ENCODE measurements at places on chromosomes 4 and X.

DNA sequence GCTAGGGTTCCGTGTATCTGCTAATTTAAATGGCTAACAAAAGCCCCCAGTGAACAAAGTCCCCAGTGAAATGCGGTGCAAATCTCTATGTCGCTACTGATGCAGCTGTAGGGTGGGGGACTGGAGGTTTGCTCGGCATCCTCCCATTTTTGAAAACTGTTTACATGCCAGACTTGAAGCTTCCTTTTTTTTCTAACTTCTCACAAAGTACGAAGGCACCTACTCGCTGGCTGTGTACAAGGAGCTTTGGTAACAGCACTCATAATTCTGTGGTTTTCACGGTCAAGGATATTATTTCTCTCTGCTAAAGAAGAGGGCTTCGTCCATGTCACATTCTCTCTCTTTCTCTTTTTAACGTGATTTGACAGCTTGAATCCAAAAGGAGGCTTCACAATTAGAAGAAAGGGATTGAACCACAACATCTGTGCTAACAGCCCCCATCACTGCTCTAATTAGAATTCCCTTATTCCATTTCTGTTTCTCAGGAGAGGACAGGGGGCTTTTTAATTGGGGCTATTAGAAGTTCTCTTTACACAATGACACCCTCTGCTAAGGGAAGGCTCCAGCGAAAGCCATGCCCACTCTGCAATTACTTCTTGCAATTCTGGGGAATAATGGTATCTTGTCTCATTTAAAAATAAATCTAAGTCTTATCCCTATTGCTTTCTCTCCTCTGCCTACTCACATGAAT lies 46.7 kb downstream of the TMEM156 start:
- DNase-seq, result peak; percentile 14

GRCh38 chrX:135389243-135389642 lies 32.5 kb upstream of the SMIM10L2A start:
- no peak for DNase-seq

GRCh38 chr4:151992332-151993154 lies 231.7 kb upstream of the GATB start:
- DNase-seq, result no peak

GRCh38 chr4:21001490-21001889 lies 301.2 kb downstream of the PACRGL start:
- DNase-seq, result no peak

GRCh38 chrX:31185884-31186283 lies 114.0 kb upstream of the FTHL17 start:
- DNase-seq, result no peak

DNA sequence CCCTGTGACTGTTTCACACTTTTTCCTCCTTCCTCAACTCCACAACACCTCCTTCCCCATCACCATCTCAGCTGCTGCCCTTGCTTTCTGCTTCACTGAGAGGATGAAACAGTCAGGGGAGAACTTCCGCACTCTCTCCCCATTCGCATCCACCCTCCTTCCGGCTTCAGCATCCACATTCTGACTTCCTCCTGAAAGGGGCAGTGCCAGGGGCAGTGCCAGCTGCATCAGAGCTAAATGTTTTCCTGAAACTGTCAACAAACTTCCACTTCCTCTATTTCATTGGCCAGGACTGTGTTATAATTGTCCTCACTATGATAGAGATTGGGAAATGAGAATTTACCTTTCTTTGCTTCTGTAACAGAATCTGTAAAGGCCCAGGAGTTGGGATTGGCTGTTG lies 18.2 kb upstream of the RASL11B start:
- DNase-seq, result peak; percentile 62

DNA sequence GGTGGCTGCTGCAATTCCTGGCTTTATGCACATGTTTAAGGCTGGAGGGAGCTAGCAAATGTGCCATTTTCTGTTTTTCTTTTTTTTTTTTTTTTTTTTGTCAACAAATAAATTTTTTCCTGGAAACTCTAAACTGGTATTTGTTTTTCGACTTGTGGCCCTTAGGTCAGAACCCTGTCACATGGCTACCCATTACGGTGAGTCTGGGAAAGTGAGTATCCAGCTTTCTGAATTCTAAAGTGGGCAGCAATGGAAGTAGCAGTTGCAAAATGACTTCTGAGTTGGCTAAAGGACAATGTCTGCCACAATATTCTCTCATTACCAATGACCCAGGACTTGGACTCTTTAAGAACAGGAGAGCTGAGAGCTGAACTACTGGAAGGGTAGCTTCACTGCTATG lies 225.1 kb upstream of the CENPE start:
- no peak for DNase-seq

GRCh38 chrX:72306851-72307645 lies 1.3 kb upstream of the CITED1 start:
- no peak for DNase-seq

DNA sequence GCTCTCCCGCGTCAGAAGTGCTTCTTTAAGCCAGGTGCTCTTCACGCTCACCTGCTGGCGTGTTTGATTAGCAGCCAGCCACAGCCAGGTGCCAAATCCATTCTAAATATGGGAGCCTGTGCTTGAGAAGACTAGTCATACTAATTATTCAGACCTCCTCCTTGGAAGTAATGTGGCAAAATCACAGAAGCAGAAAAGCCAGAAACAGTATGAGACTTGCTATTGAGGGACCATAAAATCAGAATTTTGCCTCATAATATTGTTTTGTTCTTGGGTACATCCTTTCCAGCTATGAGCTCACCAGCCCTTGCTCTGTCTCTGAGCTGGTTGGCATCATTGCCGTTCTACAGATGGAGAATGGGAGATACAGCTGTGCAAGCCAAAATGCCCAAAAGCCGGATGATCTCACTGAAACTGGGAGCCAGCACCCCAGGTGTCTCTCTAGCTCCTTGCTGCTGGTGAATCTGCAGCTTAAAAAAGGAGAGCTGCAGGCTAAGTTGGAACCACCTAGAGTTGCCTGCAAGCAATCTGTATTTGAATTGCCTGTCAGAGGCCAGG lies 205.4 kb downstream of the SHROOM3 start:
- no peak for DNase-seq

DNA sequence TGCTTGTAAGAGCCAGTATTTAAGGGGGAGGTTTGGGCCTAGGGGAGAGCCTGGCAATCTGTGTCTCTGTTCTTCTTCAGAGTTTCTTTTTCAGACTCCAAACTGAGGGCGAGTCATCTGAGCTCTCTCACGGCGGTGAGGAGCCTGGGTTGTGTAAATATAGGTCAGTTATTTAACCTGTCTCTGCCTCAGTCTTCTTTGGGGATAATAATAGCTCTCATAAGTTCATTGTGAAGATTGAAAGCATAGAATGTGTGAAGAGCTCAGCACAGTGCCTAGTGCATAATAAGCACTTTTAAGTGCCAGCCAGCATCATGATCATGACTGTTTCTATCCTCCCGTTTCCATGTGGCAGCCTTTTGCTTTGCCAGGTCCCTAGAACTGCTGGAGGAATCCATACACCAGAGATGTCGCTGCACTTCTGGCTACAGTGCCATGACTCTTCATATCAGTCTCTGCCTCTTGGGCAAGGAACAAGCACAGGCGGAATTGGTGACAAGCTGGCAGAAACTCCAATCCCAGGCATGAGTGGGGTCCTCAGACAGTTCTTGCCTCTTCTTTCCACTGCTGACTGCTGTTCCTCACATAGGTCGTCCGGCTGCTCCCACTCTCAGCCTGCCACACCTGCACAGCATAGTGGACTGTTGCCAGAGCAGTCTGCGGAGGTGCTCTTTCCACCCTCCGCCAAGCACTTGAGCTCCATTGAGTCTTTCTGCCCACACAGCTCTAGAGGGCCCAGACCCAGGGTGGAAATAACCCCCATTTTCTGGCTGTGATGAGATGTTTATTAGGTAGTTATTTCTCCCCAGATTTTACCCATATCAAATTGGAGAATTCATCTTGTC lies 103.7 kb upstream of the MAML3 start:
- no peak for DNase-seq

- DNase-seq, result no peak
Observed at GRCh38 chr4:2132438-2132837, 73.3 kb downstream of the NAT8L start.

DNA sequence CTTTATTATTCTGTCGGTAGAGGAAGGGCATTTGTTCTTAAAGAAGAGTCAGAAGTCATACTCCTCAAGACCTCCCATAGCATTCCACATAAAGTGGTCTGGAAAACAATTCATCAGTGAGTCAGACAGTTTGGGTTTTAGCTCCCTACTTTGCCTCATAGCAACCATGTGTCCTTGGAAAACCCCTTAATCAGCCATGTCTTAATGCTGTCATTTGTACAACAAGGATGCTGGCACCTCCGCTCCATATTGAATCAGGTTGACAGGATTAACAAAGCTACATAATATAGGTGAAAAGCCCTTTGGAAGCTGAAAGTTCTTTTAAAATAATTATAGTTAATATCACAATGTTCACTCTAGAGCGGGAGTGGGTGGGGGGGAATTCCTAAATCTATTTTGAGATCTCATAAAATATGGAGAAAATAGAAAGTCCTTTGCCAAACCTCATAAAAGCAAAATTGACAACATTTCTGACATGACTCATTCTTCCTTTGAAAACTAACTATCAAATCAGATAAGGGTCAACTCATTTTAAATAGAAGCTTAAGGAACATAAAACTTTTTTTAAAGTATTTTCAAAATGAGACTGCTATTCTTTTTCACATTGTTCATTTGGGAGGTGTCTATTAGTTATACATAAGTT lies 37.3 kb upstream of the GUCY1A1 start:
- DNase-seq, result no peak

DNA sequence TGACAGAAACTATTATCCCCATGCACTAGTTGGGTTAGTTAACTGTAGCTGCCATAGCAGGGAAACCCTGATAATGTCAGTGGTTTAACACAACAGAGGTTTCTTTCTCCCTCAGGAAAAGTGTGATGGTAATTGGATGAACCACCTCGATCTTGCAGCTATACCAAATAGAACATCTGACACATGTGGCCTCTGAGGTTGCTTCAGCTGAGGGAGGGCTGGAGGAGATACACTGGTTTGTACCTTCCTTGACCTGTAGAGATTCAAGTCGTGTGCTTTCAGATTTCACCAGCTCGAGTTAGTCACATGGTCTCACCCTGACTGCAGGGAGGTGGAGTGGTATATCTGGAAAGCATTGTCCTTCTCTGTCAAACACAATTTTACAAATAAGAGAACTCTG lies 147.2 kb upstream of the SFRP2 start:
- DNase-seq, result no peak

- peak; percentile 64 for DNase-seq
Observed at GRCh38 chrX:80812176-80812575, 2.5 kb upstream of the BRWD3 start.

DNA sequence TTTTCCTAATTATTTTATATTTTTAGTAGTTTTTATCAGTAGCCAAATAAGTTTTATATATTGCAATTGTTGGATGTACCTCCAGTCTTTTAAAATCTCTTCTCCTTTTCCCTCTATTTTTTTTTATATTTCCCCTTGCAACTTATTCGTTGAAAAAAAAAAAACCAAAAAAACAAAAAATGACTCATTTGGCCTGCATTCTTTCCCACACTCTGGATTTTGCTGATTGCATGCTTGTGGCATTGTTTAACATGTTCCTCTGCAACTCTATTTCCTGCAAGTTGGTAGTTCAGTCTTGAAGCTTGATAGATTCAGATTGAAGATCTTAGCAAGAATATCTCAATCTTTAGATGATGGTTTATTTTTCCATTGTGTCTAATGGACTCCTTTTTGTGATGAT lies 260.6 kb upstream of the BOD1L1 start:
- no peak for DNase-seq

- DNase-seq, result no peak
Observed at GRCh38 chr4:88422403-88422802, 34.5 kb upstream of the HERC5 start.

GRCh38 chrX:128622296-128622695 lies 570.1 kb upstream of the ACTRT1 start:
- DNase-seq, result no peak

GRCh38 chr4:167183036-167183435 lies 51.3 kb downstream of the SPOCK3 start:
- DNase-seq, result no peak

GRCh38 chrX:100829730-100830129 lies 9.5 kb downstream of the CSTF2 start:
- DNase-seq, result no peak

DNA sequence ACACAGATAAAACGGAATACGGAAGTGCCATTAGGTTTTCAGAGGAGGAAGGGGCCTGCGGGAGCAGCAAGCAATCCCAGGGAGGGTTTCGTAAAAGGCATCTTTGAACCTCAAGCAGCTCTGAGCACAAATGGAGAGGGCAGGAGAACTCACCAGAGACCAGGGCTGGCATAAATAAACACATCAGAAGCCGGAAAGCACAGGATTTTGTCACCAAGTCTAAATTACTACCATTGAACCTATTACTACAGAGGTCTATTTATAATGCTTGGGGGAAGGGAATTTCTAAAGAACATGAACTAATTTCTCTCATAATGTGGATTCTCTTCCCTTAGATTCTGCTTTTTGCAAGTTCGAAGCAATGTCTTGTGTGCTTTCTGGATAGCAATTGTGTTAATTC lies 39.6 kb upstream of the MBTPS2 start:
- no peak for DNase-seq

GRCh38 chr4:56859841-56860240 lies 38.3 kb upstream of the SPINK2 start:
- DNase-seq, result no peak

DNA sequence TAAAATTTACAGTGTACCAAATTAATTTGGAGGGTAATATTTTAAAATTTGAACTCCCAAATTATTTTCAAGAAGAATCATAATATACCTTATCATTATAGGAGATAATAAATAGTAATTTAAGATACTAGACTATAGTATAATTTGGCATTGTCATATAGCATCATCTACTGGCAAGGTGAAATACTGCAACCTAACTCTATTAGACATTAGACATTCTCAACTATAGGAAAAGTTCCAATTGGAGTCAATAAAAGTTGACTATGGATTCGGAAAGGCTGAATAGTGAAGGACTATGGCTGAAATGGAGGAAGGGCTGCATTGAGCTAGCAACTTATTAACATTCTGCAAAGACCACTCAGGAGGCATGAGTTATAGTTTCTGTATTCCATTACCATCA lies 113.0 kb downstream of the PRDM5 start:
- DNase-seq, result no peak

- DNase-seq, result no peak
Observed at GRCh38 chrX:122552286-122552800, 631.7 kb upstream of the GRIA3 start.

DNA sequence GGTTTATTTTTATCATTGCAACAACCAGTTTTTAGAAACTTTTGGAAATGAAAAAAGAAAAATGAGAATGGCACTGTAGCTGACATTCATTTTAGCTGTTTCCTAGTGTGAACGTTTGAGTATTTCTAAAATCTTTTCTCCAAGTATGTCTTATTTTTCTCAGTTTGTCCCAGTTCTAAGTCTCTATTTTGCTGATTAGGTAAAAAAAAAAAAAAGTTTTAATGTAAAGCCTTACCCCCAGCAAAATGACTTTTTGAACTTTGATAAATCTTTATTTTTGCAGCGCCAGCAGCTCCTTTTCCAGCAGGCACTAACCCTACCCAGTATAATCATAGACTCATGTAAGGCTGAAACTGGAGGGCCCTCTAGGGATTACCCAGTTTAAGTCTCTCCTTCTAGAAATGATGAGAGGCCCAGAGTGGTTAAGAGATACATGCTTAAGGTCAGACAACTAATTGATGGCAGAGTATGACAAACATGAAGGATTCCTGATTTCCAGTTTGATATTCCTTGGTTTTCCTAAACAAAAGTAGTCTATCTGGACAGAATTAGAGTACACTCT lies 84.3 kb upstream of the SLC4A4 start:
- no peak for DNase-seq

- no peak for DNase-seq
Observed at GRCh38 chrX:153398275-153398960, 2.7 kb downstream of the PNMA6E start.

GRCh38 chr4:70449220-70449619 lies 22.8 kb upstream of the MUC7 start:
- DNase-seq, result no peak

- DNase-seq, result no peak
Observed at GRCh38 chrX:45622042-45622423, 421.4 kb upstream of the DIPK2B start.
